ENCODE measurements at places on chromosomes 7 and 10. TPM values are rescaled to one million over a fixed set of nuclear protein-coding genes. Genes with fewer than 3 reads are reported as not detected.

DNA sequence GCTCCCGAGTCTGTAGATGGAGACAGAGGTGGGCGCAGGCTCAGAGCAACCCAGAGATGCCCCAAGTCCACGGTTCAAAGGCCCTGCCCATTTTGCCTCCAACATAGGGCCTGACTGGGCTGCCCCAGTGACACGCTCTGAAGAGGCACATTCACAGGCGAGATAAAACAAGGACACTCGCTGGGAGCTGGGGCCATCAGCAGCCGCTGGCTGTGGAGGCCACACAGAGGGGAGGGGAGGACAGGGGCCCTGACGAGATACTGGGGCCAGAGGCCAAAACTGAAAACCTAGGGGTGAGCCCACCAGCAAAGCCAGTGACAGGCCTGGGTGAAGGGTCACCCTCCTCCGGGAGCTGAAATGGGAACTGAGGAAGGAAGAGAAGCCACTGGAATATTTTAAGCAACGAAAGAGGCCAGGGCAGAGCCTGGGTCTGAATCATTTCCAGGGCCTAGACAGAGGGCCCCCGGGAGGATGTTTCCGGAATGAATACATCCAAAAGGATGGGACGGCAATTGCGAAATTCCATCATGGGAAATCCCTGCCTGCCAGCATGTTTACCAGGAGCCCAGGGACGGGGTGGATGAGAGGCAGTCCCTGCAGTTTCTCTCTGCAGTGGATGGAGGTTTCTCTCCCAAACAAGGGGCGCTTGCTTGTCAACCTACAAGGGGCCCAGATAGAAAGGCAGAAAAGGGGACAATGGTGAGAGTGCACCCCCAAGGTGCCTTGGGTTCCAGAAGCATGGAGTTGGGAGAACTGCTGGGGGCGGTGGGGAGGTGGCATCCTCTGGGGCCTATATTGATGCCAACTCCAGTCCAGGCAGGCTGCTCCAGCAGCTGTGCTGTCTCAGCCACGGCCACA, 29.0 kb upstream of the HSPA12A start:
- H3K27ac ChIP-seq = no peak overlapping the region
- DNase-seq = no peak
- no peaks in the 10 kb centered on the region for H3K36me3 ChIP-seq

- H3K4me1 ChIP-seq = no peaks in the 10 kb centered on the region
- H3K27ac ChIP-seq = no peak overlapping the region
- H3K4me3 ChIP-seq = no peak overlapping the region
- no peaks in the 10 kb centered on the region for H3K36me3 ChIP-seq
- no peaks in the 10 kb centered on the region for H3K27me3 ChIP-seq
Measured at GRCh38 chr7:1850976-1851571, 181.0 kb downstream of the ELFN1 start.

DNA sequence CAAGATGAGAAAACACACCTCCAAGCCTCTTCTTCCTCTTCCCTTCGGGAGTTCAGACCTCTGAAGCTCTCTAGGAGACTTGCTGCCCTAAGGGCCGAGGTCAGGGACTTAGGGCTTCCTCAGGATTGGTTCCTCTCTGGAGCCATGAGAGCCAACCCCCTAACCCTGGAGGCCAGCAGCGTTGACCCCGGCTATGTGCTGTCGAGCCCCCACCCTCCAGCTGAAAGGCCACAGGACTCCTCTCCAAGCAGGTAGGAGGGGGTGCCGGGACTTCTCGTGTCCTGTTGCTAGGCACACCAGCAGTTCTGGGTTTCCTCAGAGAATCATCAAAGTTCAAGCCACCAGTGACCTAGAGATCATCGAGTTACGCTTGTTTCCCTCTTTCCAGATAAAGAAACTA, 87.4 kb downstream of the ARHGAP22 start:
- H3K27ac ChIP-seq = no peak overlapping the region
- H3K27me3 ChIP-seq = no peaks in the 10 kb centered on the region
- no peaks in the 10 kb centered on the region for H3K4me1 ChIP-seq
- DNase-seq = no peak
- H3K4me3 ChIP-seq = no peak overlapping the region

GRCh38 chr10:90363799-90364483, 493.9 kb downstream of the HTR7 start:
- no peaks in the 10 kb centered on the region for H3K4me1 ChIP-seq
- no peaks in the 10 kb centered on the region for H3K27me3 ChIP-seq
- H3K36me3 ChIP-seq = no peaks in the 10 kb centered on the region
- no peak overlapping the region for H3K27ac ChIP-seq
- DNase-seq = no peak

DNA sequence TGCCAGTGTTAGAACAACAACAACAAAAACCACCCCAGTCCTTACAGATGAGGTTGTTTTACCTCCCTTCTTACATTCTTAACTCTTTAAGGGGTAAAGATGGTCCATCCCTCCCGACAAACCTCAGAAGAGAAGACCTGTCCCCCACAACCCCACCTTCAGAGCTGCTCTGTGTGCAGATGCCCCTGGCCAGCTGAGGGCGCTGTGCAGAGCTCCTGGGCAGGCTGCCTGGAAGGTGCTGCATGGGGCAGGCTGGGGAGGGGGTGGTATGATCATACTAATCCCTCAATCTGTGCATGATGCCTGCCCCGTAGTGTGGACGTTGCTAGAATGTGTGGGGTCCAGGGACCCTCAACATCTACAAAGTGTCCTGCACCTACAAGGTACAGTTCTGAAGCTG, 387.1 kb downstream of the INHBA start:
- DNase-seq = no peak
- no peaks in the 10 kb centered on the region for H3K4me1 ChIP-seq
- H3K36me3 ChIP-seq = no peaks in the 10 kb centered on the region
- no peak overlapping the region for H3K27ac ChIP-seq
- H3K27me3 ChIP-seq = no peaks in the 10 kb centered on the region

GRCh38 chr7:30001998-30002397, 12.4 kb upstream of the SCRN1 start:
- no peak overlapping the region for H3K27ac ChIP-seq
- H3K36me3 ChIP-seq = no peaks in the 10 kb centered on the region
- no peak for DNase-seq
- no peaks in the 10 kb centered on the region for H3K4me1 ChIP-seq

DNA sequence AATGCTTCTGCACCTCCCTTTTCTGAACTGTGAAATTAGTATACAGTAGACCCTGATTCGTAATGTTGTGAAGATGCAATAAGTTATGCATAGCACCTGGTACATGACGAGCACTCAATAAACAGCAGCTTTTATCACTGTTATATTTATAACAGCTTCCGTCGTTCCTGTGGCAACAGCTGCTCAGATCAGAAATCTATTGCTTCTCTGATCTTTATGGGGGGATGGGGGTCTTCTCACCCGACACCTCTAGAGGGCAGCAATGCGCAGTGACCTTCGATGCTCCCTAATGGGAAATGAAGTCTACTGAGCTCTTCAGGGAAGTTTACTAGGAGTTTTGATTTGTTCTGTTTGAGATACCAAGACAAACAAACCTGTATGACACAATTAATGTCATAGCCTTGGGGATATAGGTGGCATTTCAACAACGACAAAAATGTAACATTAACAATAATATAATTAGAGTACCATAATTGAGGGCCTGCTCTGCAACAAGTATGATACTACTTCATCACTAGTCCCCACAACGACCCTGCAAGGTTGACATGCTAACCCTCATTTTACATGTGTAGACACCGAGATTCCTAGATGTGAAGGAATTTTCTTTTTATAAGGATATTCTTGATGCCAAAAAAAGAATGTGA, 289.6 kb downstream of the SFMBT2 start:
- H3K4me1 ChIP-seq = no peaks in the 10 kb centered on the region
- H3K27ac ChIP-seq = no peak overlapping the region
- H3K4me3 ChIP-seq = no peak overlapping the region
- no peaks in the 10 kb centered on the region for H3K36me3 ChIP-seq
- peak; percentile 54 for DNase-seq

DNA sequence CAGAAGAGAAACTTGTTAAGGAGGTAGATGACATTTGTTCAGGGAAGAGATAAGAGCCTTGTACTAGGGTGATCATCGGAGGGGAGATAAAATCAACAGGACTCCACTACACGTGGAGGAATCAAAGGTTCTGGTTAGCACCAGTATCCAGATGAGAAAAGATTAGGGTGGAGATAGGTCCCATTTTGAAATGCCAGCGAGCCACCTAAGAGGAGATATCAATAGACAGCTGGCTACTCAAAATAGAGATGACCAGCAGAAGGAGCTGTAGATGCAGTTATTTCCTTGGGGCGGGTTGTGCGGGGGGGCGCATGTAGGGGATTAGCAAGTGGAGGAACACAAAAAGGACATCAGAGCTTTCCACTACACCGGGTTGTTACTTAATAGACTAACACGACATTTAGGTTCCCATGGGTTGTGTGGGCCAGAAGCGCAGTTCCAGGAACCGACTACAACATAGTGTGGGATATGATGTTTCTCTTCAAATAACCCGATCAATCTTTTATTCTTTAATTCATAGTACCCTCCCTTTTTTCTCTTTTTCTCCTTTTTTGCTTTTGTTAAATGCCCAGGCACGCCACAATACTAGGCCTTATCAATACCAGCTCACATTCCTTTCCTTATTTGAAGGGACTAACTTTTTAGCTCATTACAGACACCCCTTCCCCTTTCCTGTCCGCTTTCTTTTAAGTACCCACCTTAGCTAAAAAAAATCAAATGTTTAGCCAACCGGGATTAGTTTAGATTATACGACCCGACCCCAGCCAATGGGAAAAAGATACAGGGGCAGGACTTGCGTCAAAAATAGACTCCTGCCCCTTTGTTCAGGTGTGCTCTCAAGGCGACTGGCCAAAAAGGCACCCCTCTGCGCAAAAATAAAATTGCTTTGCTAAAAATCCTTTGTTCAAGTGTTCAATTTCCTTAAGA, 2.0 kb upstream of the KIF11 start:
- no peak for DNase-seq
- H3K4me1 ChIP-seq = peaks cover 28% of the 10 kb centered on the region
- H3K27ac ChIP-seq = peak overlapping the region; percentile 96
- no peaks in the 10 kb centered on the region for H3K36me3 ChIP-seq

- H3K4me1 ChIP-seq = no peaks in the 10 kb centered on the region
- DNase-seq = no peak
- H3K36me3 ChIP-seq = peaks cover 10% of the 10 kb centered on the region
- no peaks in the 10 kb centered on the region for H3K27me3 ChIP-seq
- no peak overlapping the region for H3K27ac ChIP-seq
Measured at GRCh38 chr10:807163-807957, 117.9 kb upstream of the DIP2C start.

GRCh38 chr7:99392659-99393354, 15.6 kb downstream of the PDAP1 start:
- peak; percentile 85 for DNase-seq
- H3K27ac ChIP-seq = peak overlapping the region; percentile 85
- H3K27me3 ChIP-seq = no peaks in the 10 kb centered on the region
- peaks cover 87% of the 10 kb centered on the region for H3K36me3 ChIP-seq

FXYD4 gene
- total RNA-seq = not detected

IFIT2 gene
- 8.8 TPM for total RNA-seq

SLC18A3 gene
- total RNA-seq = not detected

RET gene
- 0.20 TPM for total RNA-seq

CPXM2 gene
- not detected for total RNA-seq

PKD2L1 gene
- total RNA-seq = not detected

CD36 gene
- total RNA-seq = not detected

KLF14 gene
- not detected for total RNA-seq
